ENCODE measurements at places on chromosomes 16 and 17.

DNA sequence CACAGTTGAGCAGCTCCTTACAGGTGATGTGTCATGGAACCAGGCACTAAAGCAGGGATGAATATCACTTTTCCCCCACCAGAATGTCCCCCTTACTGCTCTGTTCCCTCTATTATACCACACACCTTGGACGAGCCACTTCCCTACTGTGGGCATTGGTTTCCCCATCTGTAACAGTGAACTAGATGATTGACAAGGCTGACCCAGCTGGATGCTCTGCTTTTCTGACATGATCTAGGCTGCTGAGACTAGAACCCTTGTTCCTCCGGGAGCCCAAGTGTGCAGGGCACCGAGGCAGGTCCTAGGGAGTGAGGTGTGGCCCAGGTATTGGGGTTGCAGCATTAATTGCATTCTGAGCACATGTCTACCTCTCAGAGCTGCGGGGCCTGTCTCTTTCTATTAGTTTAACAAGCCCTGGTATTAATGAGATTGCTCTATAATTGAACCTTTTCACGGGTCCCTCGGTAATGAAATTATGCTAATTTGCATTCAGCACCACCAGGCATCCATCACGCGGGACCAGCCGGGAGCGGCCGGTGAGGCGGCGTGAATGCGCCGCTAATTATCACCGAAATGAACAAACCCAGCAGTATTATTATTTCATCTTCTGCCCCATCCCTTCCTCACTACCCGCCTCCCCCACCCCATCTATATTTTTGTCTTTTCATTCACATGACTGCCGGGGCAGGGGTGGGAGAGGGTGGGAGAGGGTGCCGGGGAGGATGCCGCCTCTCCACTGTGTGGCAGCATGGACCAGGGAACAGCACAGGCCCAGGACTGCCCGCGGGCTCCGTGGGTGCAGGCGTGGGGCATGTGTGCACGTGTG lies 121.1 kb downstream of the CYLD start:
- DNase-seq, result no peak

GRCh38 chr17:61185385-61185784 lies 214.3 kb upstream of the TBX2 start:
- no peak for DNase-seq

GRCh38 chr17:19551165-19551564 lies 17.5 kb downstream of the SLC47A1 start:
- no peak for DNase-seq

GRCh38 chr17:77444984-77445759 lies 304.4 kb downstream of the SEC14L1 start:
- DNase-seq, result peak; percentile 71

DNA sequence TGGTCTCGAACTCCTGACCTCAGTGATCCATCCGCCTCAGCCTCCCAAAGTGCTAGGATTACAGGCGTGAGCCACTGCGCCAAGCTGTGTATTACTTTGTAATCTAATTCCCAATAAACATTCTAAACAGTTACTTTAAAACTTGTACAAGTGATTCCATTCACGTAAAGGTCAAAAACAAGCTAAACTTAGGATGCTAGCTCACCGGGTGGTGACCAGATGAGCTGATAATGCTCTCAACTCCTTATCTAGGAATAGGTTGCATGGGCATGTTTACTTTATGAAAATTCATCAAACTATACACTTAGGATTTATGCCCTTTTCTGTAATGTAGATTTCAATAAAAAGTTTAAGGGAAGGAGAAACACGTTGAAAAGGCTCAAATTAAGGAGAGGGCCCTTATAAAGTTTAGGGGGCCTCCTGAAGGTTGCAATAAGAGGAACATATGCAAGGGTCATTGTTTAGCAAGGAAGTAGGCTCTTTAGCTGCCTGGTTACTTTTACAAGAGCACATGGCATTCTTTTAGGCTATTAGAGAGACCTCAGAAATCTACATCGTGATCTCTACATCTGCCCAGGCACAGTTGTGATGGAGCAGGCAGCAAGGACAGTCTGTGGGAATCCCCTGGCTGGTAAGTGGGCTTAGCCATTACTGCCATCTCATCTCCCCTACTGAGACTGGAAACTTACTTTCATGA lies 13.3 kb downstream of the CDR2 start:
- no peak for DNase-seq

DNA sequence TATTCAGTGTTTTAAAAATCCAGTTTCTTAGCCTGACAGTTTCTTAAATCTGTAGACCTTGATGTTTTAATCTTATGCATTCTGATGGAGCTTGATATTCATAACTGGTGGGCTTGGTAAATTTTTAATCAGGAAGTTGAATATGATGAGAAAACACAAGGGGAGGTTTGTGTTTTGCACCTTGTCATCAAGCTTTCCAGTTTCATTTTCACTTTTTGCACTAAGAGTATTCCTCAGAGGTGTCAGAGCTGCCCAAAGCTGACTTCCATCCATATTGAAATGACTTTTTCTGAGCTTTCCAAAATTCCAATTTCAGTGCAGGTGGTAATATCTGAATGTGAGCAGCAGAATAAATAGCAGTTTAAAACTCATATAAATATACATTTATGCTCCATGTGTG lies 555.0 kb upstream of the RBFOX1 start:
- DNase-seq, result no peak

- no peak for DNase-seq
Observed at GRCh38 chr17:72273289-72274056, 152.7 kb downstream of the SOX9 start.

DNA sequence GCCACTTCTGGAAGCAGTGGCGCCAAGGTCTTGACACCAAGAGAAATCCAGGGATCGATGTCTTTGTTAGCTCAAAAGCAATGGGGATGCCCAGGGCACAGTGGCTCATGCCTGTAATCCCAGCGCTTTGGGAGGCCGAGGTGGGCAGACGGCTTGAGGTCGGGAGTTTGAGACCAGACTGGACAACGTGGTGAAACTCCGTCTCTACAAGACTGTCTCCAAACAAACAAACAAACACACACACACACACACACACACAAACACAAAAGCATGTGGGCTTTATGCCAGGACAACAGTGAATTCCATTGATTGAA lies 22.4 kb upstream of the FAAP100 start:
- DNase-seq, result no peak

All from fibroblast of skin of abdomen (primary cell).